ENCODE measurements at places on chromosomes 1 and 21.

GRCh38 chr1:206932177-206932576, 10.4 kb upstream of the FCMR start:
- DNase-seq, result no peak

- no peak for DNase-seq
Measured at GRCh38 chr1:216314379-216315095, 108.7 kb downstream of the USH2A start.

GRCh38 chr21:43940329-43941050, 71.6 kb upstream of the TRAPPC10 start:
- DNase-seq, result no peak

GRCh38 chr21:34989337-34990151, 59.6 kb downstream of the RUNX1 start:
- DNase-seq, result no peak

DNA sequence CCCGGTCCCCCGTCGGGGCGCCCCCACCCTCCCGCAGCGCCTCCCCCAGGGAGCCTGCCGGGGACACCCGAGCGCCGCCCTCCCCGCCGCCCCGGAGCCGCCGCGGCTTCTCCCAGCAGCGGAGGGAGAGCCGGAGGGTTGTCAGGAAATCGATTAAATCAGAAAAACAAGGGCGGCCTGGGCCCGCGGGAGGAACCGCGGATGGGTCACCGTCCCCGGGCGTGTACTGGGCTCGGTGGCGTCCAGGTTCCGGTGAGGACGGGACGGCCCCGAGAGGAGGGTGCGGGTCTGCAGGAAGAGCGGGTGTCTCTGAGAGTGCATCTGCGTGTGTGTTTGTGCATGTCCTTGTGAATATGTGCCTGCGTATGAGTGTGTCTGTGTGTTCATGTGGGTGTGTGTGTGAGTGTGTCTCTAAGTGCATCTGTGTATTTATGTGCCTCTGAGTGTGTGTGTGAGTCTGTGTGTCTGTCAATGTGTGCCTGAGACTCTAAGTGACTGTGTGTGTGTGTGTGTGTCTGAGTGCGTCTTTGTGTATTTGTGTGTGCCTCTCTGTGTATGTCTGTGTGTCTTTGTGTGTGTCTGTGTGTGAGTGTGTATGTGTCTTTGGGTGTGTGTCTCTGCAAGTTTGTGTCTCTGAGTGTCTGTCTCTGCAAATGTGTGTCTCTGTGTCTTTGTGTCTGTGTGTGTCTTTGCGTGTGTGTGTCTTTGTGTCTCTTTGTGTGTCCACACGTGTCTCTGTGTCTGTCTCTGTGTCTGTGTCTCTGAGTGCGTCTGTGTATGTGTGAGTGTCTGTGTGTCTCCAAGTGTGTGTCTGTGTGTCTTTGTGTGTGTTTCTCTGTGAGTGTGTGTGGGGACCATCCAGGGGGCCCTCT, 1.1 kb downstream of the SPSB1 start:
- DNase-seq, result no peak

GRCh38 chr1:98045767-98046641, 125.2 kb upstream of the DPYD start:
- no peak for DNase-seq

- DNase-seq, result no peak
Measured at GRCh38 chr21:30101967-30102366, 64.6 kb downstream of the CLDN17 start.

GRCh38 chr1:15174615-15174983, 21.1 kb downstream of the TMEM51 start:
- no peak for DNase-seq
